ENCODE measurements at places on chromosomes 2 and 18.

- DNase-seq: no peak
Measured at GRCh38 chr2:29281086-29281915, 166.1 kb downstream of the CLIP4 start.

- no peak for DNase-seq
Measured at GRCh38 chr2:48251437-48252148, 278.4 kb upstream of the STON1 start.

DNA sequence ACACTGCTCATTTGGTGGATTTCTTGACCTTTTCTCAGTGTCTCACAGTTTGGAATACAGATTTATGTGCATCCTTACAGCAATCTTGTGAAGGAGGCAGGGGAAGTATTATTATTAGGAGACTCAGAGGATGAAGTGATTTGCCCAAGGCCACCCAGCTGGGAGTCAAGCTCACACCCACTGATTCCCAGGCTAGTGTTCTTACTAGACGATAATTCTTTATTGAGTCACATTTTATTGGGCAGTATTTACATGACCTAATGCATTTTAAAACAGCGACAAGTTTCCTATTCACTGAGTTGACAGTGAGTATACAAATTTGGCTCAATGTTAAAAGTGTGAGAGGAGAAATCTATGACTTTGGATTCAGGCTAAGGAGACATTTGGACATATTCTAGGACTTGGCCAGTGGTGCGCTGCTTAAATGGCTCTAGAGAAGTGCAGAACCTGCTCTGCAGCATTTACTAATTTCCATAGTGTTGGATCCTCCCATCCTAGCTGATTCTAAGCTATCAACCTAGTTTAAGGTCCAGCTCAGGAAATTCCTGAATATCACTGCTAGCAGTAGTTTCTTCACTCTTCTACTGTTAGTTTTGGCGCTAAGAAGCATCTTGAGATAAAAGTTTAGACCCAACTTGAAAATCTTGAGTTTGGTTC lies 199.3 kb downstream of the MTX2 start:
- no peak for DNase-seq

- DNase-seq: no peak
Measured at GRCh38 chr2:172574965-172575364, 19.1 kb downstream of the PDK1 start.

Measured in cardiac septum (tissue), 1 donor.